ENCODE measurements at places on chromosomes 2 and 18. TPM values are rescaled to one million over a fixed set of nuclear protein-coding genes. Genes with fewer than 3 reads are reported as not detected.

The PID1 gene
- 42.6 TPM for total RNA-seq

The FTCDNL1 gene
- total RNA-seq, result 2.9 TPM

The CNRIP1 gene
- total RNA-seq, result 67.9 TPM

The FEV gene
- not detected for total RNA-seq

GRCh38 chr2:100776445-100776844 is 43.5 kb upstream of the NPAS2 start:
- no peak for DNase-seq

DNA sequence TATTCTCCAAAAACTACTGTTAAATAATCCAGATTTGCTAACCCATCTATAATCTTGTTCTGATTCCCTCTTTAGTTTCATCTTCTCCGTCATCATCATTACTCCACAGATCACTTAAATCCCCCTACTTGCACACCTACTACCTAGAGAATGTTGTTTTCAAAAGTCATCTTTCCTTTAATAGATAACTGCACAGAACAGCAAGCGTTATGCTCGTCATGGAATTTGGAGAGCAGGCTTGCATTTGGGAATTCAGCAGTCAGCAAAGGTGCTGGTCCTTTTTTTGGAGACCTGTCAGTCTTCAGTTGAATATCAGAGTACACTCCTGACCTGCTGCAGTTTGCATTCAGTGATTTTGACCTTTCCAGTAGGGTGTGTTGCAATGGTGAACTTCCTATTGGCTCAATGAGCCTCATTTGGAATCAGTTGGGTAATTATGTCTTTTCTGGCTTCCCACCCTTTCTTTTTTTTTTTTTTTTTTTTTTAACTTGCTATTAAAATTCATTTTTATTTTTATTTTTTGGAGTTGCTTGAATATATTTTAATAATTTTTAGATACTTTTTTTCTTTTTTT is 110.6 kb downstream of the HNRNPLL start:
- no peak for DNase-seq

DNA sequence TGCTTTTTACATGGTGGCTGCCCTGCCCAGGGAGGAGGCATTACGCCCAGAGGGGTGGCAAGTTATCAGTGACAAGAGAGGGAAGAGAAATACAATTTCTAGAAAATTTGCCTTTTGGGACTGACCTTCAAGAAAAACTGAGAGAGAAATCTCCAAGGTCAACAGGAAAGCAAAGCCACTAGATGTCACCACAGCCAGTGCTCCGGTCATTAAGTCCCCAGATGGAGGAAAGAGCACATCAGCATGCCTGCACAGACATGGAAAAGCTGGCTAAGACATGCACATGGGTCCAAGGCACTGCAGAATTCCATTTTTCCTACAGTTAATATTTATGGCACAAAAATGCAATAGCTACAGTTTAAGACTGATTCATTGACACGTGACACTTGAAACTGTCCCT is 21.0 kb downstream of the FHL2 start:
- no peak for DNase-seq

DNA sequence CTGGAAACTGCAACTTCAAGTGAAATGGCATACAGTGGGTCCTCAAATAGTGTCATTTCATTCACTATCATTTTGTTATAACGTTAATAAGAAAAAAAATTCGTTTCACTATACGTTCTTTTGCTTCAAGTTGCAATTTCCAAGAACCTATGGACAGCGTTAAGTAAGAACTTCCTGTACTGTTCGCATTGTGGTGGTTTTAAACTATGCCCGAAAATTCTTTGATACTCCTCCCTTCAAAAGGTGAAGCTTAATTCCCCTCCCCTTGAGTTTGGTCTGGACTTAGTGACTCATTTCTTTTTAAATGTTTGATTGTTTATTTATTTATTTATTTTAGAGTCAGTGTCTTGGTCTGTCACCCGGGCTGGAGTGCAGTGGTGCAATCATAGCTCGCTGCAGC is 20.7 kb downstream of the GNLY start:
- DNase-seq, result no peak

DNA sequence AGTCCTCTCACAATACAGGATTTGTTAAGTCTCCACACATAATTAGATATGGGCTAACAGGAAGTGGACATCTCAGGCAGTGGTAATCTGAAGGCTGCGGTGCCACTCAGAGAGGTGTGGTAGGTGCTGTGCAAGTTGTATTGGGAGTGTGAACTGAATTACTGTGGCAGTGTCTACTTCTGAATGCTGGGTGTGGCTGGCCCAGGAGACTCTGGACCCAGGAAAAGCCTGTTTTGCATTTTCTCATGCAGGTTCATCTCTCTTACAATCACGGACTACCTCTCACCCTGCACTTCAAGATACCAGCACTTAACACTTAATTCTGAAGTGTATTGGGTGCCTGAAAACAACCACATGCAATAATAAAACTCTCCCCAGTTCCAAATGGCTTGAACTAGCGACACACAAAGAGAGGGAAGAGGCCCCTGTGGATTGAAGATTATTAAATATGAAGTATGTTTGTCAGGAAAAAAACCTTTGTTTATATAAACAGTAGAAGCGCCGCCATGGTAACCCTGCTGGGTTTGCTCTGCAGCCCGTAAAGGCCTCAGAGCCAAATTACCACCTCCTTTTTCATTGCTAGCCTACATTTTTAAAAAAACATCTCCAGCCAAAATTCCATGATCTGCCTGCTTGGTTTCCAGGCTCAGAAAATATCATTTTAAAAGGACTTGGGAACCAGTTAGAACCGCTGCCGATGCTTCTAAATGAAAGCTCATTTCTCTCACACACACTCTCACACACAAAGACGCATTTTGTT is 77.5 kb downstream of the GFPT1 start:
- no peak for DNase-seq

DNA sequence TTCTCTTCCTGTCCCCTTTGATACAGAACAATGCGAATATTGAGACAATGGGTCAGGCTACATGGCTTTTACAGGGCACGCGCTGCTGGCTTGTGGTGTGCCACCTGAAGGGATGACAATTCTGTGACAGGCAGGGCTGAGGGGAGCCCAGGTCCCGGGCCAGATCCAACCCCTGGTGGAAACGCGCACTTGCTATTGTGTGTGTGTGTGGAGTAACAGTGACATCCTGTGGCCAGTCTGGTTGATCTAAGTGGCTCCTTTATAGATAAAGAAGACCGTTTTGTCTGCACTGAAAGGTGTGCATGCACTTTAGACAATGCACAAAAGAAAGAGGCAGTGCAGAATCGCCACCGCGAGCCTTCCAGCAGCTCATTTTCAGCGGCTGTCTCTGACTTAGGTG is 273.6 kb downstream of the HRH4 start:
- DNase-seq, result no peak

DNA sequence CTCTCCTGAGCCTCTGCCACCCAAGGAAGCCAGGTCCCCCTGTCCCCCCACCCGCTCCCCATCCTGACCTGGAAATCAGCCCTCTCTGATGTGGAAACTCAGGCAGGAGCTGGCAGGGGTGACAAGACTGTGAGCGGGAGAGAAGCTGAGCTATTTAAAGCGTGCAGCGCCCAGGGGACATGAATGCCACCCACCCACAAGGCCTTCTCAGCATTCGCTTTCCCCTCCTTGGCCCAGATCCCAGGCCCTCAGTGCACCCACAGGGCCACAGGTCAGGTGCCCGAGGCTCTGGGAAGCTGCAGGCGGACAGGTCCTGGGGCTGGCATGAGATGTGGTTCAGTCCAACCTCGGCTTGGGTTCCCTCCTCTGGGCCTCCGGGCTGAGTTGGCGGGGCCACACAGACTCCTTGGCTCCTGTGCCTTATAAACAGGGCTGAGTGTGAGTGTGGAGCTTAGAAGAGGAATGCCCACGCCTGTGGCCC is 168.3 kb downstream of the SMAD7 start:
- DNase-seq, result no peak

DNA sequence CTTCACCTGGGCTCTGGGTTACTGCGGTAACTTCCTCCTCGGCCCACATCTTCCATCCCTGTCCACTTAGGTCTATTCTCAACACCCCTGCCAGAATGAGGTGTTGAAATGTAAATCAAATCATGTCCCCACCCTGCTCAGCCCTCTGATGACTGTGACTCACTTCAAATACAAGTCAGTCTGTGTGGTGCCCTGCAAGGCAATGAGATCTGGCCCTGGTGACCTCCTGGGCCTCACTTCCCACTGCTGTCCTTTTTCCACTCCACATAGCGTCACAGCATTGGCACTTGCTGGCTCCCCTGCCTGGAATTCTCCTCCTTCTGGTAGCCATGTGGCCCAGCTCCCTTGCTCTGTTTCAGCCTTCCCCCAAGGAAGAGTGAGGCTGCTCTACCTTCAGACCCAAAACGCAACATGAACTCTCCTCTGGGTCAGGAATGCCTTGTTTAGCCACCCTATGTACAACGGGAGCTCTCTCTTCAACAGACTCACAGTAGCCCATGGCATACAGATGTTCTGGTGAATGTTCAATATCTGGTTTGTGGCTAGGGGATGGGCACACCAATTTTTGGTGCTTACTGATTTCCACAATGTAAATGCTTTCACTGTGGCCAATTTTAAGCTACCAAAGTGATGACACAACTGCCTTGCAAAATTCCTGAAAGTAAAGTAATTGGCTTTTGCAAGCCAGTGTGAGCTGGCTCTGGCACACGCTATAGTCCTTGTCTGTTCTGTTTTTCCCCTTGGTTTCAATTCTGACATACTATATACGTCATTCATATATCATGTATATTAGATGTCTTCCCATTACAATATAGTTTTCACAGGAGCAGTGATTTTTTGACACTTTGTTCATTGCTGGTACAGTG is 550.3 kb upstream of the HS6ST1 start:
- no peak for DNase-seq

GRCh38 chr2:211455216-211455841 is 898.9 kb downstream of the CPS1 start:
- no peak for DNase-seq

DNA sequence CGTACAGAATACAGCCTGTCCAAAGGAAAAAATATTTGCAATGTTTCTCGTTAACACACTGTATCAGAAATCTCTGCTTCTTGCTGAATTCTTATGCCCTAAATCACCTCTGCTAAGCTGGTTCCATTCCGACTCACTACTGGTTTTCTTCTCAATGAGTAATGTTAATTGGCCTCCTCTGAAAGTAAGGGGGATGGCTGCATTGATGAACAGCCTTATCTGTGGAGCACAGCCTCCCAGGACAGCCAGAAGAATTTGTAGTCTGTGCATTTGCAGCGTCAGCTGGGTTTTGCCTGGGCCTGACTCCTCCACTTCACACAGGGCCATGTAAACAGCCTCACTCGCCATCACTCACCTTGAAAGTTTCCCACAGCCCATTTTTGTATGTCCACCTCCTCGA is 127.7 kb downstream of the RNF152 start:
- no peak for DNase-seq

All from omental fat pad (tissue), 4 donors.